ENCODE measurements at places on chromosomes 5 and 9.

GRCh38 chr9:69445251-69445650 lies 120.2 kb downstream of the ENTREP1 start:
- no peak for DNase-seq

DNA sequence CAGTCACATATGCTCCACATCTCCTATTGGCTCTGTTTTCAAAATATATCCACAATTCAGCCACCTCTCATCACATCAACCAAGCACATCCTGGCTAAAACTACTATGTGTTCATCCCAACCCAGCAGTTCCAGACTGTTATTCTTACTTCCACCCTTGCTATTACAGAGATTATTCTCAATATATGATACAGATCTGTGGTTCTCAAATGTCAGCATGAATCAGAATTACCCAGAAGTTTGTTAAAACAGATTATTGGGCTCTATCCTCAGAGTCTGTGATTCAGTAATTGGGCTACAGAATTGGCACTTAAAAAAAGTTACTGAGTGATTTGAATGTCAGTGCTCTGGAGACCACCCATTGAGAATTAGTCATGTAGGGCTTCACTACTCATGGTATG lies 78.8 kb upstream of the IZUMO3 start:
- DNase-seq: no peak

GRCh38 chr9:87585123-87585855 lies 87.6 kb downstream of the DAPK1 start:
- DNase-seq: no peak

GRCh38 chr5:106921567-106921966 lies 749.2 kb downstream of the EFNA5 start:
- no peak for DNase-seq

- no peak for DNase-seq
These were observed 36.0 kb downstream of the GLDC start for GRCh38 chr9:6609497-6610016.

- DNase-seq: no peak
These were observed 161.1 kb downstream of the MRPS30 start for GRCh38 chr5:44969825-44970224.

DNA sequence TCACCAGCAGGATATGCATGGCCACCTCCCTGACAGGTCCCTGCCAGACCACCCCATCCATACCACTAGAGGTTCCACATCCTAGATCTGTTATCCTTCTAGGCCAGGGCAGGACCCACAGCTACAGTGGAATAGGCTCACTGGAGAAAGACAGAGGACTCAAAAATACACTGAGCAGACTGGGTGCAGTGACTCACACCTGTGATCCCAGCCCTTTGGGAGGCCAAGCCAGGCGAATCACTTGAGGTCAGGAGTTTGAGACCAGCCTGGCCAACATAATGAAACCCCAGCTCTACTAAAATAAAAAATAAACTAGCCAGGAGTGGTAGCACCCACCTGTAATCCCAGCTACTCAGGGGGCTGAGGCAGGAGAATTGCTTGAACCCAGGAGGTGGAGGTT lies 56.5 kb upstream of the TESK1 start:
- no peak for DNase-seq

DNA sequence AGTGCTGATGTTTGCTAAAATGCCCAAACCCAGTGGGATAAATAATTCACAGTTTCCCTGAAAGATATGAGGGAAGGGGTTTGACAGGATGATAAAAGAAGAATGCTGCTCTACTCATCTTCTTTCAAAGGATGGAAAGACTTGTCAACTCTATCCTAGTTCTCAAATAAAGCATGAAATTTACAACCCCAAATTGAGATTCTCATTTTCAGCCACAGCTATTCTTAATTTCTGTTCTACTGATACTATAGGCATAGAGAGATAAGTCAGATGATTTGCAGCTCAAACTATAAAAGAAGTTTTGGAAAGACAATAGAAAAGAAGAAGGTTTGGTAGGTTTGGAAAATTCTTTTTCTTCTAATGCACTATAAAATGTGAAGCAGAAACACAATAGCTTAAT lies 542.6 kb downstream of the CSNK1G3 start:
- DNase-seq: no peak

- no peak for DNase-seq
These were observed 82.7 kb downstream of the DOCK8 start for GRCh38 chr9:297104-297972.

GRCh38 chr5:14445013-14445412 lies 136.6 kb upstream of the OTULINL start:
- no peak for DNase-seq

DNA sequence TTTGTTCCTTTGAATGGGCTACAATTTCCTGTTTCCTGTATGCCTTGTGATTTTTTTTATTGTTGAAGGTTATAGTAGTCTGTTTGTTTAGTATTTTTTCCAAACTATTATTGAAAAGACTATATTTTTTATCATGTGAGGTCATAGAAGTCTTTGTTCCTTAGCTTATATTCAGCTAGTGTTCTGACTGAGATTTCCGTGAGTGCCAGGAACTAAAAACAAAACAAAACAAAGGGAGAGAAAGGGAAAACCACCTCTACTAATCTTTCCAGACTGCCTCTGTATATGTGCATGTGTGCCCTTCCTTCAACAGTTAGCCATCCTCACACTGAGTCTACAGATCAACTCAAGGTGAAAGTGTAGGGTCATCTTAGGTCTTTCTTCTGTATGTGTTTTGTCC lies 79.0 kb downstream of the OSTF1 start:
- DNase-seq: no peak

DNA sequence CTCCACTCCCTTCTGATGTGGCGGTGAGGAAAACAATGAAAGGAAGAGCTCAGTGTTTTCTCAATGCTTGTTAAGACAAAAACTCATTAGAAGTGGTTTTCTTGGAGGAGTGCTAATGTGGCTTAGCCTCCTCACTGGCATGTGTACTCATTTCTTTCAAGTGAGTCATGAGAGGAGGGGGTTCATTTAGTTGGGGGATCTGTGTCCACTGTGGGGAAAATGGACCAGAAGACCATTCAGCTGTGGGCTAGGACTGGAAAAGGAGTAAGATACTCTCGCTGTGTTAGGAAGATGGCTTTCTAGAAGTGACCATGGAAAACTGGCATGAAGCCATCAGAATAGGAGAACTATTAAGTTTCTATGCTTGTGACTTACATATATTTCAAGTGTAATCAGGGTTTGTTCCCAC lies 23.5 kb downstream of the KLF9 start:
- no peak for DNase-seq

DNA sequence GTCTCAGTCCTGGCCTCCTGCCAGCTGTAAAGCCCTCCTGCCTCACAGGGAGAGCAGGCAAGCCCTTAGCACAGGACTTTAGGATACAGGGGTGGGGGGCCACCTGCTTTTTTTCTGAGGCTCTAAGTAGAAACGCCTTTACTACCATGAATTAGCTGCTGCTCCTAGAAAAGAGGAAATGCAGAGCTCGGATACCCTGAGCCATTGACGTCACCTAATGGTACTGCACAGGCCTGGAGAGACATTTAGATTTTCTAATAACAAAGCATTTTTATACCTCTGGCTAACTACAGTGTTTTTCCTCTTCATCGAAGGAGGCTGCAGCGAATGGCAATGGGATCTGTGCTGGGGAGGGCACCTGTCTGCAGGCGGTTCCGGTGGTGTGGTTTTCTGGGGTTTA lies 137.0 kb downstream of the WDR41 start:
- DNase-seq: no peak

DNA sequence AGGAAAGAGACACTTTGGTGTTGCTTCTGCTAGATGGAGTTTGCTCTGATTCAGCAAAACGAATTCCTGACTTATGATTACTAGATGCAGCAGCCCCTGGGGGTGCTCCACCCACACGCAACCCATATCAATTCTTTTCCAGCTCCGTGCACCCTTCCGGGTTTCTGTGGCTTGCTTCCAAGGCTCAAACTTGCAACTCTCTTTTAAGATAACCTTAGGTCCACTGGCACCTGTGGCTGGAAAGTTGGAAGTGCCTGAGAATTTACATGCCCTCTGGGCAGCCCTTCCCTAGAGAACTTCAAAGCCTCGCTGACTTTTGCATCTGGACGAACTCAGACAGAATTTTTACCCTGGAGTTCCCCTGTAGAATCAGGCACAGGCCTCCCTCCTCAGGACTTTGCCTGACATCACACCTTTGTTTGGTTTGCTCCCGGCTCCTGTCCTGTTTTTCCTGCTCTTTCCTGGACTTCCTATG lies 224.9 kb downstream of the SNX18 start:
- no peak for DNase-seq

DNA sequence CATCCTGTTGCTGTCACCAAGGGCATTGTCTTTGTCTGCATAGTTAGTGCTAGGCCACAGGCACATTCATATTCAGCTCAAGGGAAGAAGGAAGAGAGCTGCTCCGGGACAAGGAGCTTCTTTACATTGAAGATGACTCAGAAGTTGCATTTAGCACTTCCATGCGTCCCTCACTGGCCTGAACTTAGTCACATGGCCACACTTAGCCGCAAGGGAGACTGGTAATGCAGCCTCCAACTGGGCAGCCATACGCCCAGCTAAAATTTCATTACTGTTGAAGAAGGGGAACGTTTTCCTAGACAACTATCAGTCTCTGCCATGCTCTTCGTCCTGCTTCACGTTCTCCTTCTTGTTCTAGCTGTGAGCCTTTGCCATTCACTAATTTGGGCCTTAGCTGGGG lies 20.0 kb downstream of the ACTL7B start:
- no peak for DNase-seq

GRCh38 chr9:89853161-89853560 lies 248.3 kb downstream of the GADD45G start:
- DNase-seq: no peak

DNA sequence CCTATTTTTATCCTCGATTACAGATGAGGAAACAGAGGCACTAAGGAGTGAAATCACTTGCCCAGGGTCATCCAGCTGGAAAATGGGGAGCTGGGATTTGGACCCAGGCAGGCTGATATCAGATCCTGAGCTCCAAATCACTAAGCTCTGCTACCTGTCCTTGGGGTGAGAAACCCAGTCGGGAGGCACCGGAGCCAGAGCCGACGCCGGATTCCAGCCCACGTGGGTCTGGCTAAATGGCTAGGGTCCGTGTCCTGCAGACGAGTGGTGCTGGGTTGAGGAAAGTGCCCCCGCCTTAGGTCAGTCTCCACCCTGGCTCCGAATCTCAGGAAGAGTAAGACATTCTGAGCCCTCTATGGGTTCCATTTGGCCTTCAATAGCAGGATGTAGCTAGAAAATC lies 61.3 kb upstream of the GGTA1 start:
- DNase-seq: no peak

GRCh38 chr5:92836855-92837755 lies 743.9 kb downstream of the NR2F1-AS1 start:
- DNase-seq: no peak

- no peak for DNase-seq
These were observed 6.8 kb downstream of the GNE start for GRCh38 chr9:36251428-36251827.

GRCh38 chr9:33737811-33738606 lies 57.4 kb upstream of the PRSS3 start:
- no peak for DNase-seq

- DNase-seq: no peak
These were observed 109.9 kb upstream of the DAB2 start for GRCh38 chr5:39534690-39535089.

DNA sequence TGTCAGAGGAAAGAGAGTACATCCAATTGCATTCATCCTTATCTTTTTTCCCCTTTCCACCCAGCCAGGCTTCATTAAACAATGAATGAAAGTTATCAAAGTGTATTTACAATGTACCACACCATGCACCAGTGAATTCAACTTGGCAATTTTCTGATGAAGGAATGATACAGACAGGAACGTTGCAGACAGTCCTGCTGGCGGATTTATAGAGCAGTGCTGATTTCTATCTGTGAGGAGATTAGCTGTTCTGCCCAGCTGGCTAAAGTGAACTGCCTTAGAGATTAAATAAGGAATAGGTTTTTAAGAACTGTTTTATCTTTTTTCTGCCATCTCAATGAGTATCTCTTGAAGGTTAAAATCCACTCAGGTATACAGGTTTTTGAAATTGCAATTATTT lies 403.9 kb downstream of the CDH18 start:
- no peak for DNase-seq

DNA sequence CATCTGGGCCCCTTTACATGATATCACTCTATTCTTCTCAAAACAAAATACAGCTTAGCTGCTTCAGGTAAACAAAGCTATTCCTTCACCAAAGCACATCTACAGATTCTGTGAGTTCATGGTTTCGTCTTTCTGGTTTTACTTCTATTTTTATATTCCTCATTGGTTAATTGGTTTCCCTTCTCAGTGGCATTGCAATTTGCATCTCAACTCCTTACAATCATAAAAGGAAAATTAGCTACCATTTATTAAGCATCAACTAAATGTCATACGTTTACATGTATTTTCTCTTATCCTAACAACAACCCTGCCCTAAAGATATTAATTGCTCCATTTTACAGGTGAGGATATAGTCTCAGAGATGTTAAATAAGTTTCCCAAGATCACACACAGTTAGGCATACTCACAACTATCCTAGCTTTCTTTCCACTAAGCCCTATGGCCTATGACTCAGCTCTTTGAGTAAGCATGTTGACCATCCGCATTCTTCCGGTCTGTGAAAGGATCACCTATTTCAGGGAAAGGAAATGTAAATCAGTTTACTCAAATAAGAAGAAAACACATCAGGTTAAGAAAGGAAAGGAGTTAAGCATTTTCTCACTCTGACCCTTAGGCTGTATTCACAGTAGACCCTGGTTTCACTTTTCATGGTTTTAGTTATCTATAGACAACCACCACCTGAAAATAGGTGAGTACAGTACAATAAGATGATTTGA lies 146.1 kb downstream of the CAAP1 start:
- DNase-seq: no peak

DNA sequence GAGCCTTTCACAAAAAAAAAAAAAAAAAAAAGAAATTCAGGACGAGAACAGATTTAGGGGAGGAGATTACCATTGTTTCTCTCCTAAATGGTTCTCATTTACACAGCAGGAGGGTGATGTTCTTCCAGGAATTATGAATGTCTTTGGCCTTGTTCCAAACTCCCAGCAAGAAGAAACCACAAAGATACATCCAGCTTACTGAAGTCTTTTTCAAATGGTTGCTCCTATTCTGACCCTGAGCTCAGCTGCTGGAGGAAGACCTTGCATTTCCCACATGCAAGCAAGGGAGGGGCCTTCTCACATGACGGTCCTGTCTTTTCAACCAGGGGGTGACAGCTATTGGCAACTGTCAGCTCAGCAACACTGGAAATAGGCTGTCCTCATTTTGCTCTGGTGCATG lies 203.0 kb upstream of the VLDLR start:
- no peak for DNase-seq

- DNase-seq: no peak
These were observed 15.5 kb downstream of the SIL1 start for GRCh38 chr5:139182528-139183296.

GRCh38 chr5:143379606-143380005 lies 23.9 kb downstream of the NR3C1 start:
- no peak for DNase-seq

- no peak for DNase-seq
These were observed 17.8 kb downstream of the ZNF131 start for GRCh38 chr5:43138512-43138893.

- no peak for DNase-seq
These were observed 26.6 kb downstream of the ERAP2 start for GRCh38 chr5:96902876-96903275.
